ENCODE measurements at places on chromosomes 3 and 15.

DNA sequence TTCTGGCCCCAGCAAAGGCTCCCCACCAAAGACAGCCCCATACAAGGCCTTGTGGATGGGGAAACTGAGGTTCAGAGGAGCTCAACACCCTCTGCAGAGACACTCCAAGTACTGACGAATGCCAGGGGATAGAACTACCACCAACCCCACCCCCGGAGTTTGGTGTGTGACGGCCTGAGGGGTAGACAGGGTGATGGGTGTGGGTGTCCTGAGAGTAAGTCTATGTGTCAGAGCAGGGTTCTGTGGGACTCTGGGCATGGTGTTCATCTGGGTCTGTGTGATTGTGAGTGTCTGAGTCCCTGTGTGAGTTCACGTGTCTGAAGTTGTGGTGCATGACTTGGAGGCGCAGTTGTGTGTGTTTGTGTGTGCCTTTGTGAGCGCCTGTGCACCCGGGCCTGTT, 7.4 kb downstream of the PTH1R start:
- DNase-seq = no peak

DNA sequence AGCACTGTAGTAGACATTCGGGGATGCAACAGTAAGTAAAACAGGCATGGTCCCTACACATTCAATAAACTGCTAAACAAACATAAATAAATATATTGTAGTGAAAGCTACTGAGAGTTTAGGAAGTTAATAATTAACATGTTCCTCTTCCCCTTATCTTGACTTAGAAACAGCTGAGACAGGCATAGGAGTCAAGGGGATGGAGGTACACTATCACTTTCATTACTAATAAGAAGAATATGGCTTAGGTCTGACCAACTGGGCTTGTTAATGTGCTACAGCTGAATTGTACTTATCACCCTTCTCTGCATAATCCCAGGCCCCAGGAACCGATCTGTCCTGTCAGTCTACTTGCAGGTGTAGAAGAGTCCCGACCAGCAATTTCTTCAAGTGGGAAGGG, 116.3 kb upstream of the DAZL start:
- no peak for DNase-seq

- no peak for DNase-seq
Observed at GRCh38 chr3:185210621-185211142, 43.2 kb downstream of the EHHADH start.

GRCh38 chr15:68425428-68426060, 6.4 kb downstream of the ITGA11 start:
- DNase-seq = no peak

DNA sequence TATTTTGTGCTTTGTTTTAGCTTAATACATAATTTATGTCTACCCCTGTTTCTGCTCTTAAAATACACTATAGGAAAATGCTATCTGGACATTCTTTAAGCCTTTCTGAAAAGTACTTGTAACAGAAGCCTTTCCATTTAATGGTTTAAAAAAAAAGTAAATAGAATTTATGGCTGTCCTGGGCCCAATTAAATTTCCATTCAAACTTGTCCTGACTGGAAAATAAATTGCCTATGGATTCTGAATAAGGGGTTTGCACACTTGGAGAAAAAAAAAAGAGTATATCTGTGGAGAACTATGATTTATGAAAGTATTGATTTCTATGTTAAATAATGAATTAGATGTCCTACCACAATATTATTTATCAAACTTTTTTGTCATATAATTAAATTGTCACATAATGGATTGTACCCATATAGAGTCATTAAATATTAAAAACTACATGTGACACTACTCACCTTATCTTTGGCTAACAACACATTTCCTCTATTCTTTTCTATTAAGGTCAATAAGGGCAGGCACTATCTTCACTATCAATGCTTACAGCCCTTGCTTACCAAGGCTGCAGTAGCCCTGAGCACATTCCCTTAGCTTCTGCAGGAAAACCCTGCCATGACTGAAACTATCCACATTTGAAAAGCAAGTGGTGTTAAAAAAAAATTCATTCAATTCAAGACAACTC, 396.1 kb upstream of the ROBO2 start:
- no peak for DNase-seq

- DNase-seq = no peak
Observed at GRCh38 chr15:46222826-46223225, 588.0 kb downstream of the SQOR start.

DNA sequence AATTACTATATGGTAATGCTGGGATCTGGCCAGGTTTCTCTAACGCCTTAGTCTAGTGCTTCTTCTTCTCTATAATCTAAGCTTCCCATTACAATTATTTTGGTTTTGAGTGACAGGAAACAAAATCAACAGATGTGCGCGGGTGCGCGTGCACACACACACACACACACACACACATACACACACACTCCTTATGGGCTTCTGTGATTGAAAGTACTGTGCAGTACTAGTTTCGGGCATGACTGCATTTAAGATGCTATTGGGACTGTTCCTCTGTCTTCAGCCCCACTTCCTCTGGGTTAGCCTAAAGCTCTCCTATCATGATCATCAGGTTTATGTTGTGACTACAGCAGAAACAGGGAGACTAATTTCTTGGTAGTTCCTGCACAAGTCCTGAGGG, 32.2 kb downstream of the EPHB1 start:
- no peak for DNase-seq

- no peak for DNase-seq
Observed at GRCh38 chr15:41689834-41690233, 29.6 kb downstream of the MGA start.

DNA sequence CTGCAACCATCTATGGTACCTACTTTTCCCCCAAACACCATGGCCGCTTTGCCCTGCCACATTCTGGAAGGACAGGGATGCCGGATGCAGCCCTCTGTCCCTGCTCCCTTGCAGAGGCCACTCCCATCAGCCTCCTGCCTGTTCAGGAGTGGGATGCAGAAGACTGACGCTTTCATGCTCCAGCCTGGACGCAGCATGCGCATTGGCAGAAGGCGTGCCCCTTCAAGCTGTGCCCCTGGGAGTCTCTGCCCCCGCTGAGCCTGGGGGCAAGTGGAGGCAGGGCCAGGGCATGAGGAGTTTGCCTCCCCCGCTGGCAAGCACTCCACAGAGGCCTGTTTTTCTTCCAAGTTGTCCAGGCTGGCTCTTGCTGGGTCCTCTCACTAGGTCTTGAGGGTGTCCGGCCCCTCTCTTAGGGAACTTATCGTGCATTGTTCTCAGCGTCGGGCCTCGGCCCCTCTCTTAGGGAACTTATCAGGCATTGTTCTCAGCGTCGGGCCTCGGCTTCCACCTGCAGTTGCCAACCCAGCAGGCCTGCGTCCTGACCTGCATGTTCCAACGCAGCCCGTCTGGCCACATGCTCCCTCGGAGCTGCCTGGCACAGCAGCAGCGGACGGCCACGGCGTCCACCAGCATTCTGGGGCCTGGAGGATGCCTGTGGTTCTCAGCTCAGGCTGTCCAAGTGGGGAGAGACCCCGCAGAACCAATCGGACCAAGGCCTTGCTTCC, 14.6 kb upstream of the SNRPA1 start:
- no peak for DNase-seq

GRCh38 chr15:31375772-31376171, 49.1 kb downstream of the KLF13 start:
- DNase-seq = no peak

DNA sequence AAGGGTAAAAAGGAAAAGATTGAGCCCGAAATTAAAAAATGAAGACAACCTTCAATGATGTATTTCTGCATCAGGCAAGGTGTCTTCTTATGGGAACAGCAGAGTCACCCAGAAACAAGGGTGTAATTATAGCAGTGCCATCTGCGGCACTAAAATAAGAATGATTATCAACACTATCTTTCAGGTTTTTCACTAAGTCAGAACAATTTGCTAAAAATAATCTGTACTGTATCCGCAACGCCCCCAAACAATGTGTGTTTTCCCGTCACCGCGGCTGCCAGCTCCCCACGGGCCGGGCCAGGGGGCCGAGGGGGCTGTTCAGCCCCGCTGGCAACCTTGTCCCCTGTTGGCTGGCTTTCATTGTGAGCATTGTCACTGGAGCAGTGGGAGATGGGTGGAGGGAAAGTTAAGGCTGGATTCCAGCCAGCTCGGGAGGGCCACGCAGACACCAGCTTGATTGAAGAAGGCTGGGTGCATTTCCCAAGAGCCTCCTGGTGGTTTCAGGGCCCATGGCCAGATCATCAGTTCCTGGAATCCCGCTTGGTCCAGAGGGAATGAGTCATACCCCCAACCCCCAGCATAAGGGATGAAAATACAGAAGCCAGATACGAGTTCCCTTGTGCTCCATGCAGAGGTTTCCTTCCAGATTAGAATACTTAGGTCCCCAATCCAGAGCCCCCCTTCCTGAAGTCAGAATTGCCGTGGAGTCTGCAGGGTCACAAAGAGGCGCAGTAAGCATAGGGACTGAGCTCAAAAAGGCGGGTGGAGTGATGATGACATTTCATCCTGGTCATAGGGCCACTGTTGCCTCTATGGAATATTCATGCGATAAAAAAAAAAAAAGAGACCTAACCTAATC, 90.2 kb upstream of the KLF13 start:
- peak; percentile 74 for DNase-seq

DNA sequence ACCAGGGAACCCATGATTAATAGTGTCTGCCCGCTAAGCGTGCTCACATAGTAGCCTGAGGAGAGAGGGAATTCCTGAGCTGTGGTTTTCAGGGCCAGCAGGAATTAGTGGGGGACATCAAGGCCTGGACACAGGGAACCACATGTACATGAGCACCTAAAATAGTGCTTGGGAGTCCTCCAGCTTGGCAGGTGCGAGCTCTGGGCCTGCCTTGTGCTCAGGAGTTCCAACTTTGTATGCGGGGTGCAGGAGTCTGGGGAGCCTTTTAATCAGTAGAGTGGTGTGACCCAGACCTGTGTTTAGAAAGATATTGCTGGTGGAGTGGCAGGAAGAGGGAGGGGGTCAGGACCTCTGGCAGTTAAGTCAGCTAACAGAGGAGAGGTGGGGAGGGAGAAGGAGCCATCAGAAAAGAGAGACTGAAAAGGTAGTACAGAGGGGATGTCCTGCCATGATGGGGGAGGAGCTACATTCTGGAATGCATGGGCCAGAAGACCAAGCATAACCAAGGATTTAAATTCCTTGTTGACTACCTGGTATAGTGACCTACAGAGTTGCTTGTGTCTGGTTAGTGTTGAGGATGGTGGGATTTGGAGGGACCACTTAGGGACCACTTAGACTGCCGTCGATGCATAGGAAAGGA, 1.9 kb downstream of the DAG1 start:
- DNase-seq = no peak

- no peak for DNase-seq
Observed at GRCh38 chr3:72625602-72626337, 222.5 kb downstream of the SHQ1 start.

GRCh38 chr15:52382647-52383046, 87.0 kb upstream of the MYO5C start:
- no peak for DNase-seq

- peak; percentile 24 for DNase-seq
Observed at GRCh38 chr15:45456212-45457106, 66.1 kb downstream of the SLC30A4 start.

DNA sequence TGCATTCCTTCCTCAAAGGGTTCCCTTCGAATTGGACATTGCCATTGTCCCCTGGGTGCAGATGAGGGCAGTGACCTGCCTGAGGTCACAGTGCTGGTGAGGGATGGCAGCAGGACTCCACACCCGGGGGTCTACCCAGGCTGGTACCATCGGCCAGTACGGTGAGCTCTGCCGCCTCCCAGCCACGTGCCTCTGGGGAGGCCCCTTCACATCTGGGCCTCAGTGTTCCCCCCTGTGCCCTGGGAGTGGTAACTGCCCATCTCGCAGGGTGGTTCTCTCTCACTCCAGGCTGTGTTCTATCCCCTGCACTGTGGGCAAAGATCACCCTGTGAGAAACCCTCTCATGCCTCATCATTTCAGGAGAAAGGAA, 99.4 kb upstream of the IQSEC1 start:
- no peak for DNase-seq

- no peak for DNase-seq
Observed at GRCh38 chr3:2910997-2911396, 199.2 kb downstream of the IL5RA start.

GRCh38 chr15:63157891-63158431, 684 bp upstream of the RPS27L start:
- peak; percentile 35 for DNase-seq

DNA sequence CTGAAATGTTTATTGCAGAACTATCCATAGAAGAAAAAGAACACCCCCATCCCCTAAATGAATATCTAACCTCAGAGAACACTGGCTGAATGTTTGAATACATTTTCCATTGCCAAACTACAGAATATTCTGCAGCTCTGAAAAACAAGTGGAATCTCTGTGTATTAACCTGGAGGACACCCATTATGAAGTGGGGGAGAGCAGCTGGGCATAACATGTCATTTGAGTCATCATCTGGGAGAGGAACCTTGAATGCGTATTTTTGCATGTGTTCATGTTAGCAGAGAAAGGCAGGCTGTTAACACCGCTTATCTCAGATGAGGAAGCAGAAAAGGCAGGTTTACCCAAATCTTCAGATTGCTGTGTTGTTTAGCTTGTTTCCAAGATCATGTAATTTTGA, 31.5 kb downstream of the ESYT3 start:
- DNase-seq = no peak

DNA sequence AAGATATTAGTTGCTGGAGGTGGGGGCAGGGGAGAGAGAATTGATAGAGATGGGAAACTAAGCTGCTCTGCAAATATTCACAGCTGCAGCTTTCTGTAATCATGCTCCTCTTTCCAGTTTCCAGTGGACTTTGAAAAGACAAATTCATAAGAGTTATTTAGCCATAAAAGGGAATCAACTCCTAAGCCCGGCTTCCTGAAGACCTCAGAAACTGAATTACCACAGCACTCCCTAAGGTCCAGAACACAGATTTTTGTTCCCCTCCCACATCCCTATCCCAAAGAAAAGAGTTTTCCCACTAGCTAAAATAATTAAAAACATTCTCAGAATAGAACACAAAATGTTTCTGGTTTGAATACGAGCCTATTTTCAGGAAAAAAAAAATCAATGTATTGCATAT, 871.8 kb upstream of the NR2F2 start:
- no peak for DNase-seq

- no peak for DNase-seq
Observed at GRCh38 chr3:102129760-102130608, 280.7 kb downstream of the NFKBIZ start.

GRCh38 chr3:149310796-149311534, 22.5 kb downstream of the TM4SF18 start:
- no peak for DNase-seq

DNA sequence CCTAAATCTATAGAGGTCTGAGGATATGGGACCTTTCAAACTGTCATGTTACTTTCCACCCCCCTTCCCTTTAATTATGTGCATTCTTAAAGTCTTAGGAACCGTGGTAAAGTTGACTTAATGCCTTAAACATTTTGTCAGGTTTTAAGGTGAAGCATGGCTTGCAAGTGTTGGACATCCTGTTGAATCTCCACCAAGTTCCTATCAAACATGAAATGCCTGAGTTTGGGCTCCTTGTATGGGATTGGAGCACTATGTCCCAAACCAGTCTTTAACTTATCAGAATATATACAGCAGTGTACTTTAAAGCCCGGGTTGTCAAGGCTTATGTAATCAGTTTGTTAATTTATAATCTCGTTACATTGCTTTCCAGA, 1.1 kb downstream of the SNRK start:
- no peak for DNase-seq
